Hematopoietic multipotent progenitor cell treated with erythropoietin and hydrocortisone succinate and interleukin-3 and kit ligand, for 17 days (in vitro differentiated cells): ENCODE measurements at places on chromosomes 7 and 10.

- DNase-seq, result no peak
Measured at GRCh38 chr10:95384011-95384704, 93.4 kb upstream of the PDLIM1 start.

DNA sequence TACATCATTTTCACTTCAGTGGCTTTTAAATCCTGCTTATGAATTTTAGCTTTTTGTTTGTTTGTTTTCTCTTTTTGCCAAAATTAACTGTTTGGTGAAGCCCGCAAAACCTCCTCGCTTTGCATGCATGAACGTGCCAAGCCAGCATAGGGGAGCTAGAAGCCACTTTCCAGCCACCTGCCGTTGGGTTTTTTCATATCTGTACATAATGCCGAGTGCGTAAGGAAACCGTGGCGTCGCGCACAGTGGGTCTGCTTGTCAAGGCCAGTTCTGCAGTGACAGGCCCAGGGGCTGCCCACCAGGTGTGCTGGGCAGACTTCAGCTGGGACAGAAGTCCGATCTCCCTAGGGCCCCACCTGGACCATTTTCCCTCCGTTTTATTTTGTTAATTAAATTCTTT is 41.1 kb downstream of the WIPI2 start:
- DNase-seq, result no peak

DNA sequence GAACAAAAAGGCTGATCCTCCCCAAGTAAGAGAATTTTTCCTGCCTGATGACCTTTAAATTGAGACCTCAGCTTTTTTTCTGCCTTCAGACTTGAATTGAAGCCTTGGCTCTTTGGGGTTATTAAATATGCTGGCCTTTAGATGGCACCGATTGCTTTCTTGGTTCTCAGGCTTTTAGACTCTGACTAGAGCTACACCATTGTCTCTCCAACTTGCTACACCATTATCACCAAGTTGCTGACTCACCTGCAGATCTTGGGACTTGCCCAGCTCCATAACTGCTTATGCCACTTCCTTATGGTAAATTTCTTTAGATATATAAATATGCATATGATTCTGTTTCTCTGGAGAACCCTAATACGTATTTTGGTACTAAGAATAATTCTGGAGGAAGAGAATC is 3.1 kb upstream of the ABCA13 start:
- DNase-seq, result no peak

GRCh38 chr10:107434854-107435253 is 270.3 kb upstream of the SORCS1 start:
- no peak for DNase-seq

DNA sequence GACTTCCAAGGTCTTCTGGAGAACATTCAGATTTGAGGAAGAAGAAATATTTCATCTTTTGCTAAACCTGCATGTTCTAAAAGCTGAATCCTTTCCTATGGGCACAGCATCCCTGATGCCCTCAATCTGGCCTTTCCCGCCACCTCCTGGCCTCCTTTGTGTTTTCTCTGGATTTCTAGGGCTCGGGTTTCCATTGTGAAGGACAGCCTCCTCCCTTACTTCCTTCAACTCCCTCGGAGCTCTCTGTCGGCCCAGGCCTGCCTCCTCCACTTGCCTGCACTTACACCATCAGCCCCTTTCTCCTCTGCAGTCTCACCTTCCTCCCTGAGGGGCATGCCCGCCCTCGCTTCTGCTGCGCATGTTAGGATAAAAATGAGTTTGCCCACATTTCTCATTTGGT is 75.4 kb downstream of the WIPF3 start:
- no peak for DNase-seq

GRCh38 chr7:33157311-33157710 is 27.9 kb downstream of the BBS9 start:
- no peak for DNase-seq

GRCh38 chr10:71451754-71452153 is 55.0 kb downstream of the CDH23 start:
- no peak for DNase-seq

DNA sequence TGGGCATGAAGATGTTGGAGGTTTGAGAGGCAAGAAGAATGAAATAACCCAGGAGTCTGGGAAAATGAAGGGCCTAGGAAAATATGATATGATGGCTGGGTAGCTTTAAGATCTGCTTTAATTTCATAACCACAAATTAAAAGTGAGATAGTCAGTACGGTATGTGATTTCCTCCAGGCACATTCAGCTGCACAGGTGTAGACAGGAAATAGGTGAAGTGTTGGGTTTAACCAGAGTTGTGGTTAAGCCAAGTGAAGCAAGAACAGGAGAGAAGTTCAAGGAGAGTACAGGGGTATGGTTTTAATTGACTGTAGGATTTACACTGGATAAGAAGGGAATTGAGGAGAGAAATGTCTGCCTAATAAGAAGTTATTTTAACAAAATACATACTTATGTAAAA is 2.6 kb downstream of the PNLIPRP3 start:
- DNase-seq, result no peak

DNA sequence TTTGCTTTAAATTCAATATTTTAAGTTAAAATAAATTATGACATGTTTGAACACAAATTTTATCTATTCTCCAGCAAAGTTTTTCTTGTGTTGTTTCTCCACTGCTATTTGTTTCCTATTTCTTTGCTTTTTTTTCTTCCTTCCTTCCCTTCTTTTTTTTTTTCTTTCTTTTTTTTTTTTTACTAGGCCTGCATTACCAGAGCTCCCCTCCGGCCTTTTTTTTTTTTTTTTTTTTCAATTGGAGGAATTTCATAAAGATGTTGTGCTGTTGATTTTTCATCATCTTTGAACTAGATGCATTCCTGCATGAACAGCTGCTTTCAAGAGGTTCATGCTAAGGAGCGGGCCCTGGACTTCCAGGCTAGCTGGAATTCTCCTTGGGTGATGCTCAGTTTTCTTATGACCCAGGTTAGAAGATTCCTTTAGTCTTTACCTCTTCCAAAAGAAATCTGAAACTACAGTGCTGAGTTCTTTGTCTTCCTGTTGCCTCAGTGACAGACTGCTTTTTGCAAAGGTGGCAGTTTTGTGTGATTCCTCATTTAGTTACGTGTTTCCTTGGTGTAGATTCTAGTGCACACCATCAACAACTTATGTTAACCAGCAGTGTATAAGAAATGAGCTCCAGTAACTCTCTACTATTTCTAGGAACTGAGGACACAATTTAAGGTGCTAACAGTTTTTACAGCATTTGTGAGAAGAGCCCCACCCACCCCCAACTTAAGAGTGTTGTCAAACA is 4.8 kb upstream of the CAMK1D start:
- no peak for DNase-seq

GRCh38 chr10:11689945-11690736 is 52.0 kb upstream of the ECHDC3 start:
- no peak for DNase-seq

- DNase-seq, result no peak
Measured at GRCh38 chr10:85600026-85600743, 766.4 kb downstream of the GRID1 start.

DNA sequence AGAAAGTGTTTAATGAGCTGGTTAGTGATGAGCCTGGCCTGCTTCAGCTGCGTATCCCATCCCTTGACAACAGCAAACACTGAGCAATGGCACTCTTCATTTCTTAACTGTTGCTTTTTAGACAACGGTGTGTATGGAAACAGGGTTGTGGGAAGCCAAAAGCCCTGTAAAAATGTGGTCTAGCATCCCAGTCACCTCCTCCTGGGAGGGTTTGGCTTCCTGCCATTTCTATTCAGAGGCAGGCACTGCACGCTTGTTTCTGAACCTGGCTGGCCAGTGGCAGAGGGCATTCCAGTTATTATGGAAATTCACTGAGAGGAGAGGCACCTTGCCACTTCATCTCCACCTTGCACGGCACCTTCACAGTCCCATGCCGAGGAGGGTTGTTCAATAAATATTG is 123.0 kb upstream of the ADARB2 start:
- DNase-seq, result no peak

DNA sequence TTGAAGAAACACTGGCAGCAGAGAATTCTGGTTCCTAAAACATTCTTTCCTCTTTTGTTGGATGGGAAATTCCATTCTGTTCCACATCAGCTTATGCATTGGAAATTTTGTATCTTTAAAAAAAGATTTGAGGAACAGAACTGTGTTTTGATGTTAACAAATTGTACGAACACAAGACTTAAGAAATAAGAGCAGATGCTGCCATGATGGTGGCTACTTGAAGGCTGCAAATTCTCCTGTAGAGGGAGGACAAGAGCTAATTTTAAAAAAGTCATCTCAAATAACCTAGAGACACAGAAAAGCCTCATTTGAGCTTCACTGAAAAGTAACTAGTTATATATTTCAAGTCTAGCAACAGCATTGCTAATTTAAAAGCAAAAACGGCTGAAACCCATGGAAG is 29.8 kb downstream of the NDUFB2 start:
- no peak for DNase-seq
